GOT3 (cell line): ENCODE measurements at places on chromosomes 6 and 20.

GRCh38 chr20:2358006-2358405 lies 22.7 kb upstream of the TGM6 start:
- DNase-seq = no peak

DNA sequence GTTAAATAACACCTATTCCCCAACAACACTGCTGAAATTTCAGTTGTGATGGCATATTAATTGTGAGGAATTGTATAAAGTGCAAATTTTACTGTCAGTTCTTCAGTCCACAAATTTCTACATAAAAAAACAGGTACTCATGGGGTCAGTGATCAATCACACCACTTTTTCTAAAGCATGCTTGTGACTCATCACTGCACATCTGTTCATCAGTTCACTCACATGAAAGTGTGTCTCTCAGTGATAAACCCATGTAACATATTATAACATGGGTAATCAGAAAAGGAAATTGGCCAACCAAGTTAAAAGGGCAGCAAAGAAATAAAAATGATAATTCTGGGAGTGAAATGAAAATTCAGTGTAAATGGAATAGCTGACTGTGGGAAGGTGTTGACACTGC lies 234.7 kb upstream of the FKBP1C start:
- no peak for DNase-seq

DNA sequence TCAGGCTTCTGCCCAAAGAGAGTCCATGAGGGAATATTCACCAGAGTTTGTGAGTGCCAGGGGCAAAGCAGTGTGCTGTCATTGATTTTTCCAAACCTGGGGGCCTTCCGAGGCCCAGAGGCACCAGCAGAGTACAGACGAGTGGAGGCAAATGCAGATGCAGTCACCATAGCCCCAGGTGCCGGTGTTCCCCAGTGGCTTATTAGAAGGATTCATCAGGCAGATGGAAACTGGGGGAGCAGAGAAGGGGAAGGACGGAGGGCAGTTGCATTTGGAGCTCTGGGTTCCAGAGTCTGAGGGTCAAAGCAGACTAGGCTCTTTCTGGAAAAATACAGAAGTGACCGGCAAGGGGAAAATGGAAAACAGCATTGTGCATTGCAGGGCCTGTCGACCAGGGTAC lies 184.2 kb downstream of the ANKRD60 start:
- DNase-seq = no peak

GRCh38 chr6:89073840-89074239 lies 6.7 kb upstream of the PNRC1 start:
- DNase-seq = no peak

DNA sequence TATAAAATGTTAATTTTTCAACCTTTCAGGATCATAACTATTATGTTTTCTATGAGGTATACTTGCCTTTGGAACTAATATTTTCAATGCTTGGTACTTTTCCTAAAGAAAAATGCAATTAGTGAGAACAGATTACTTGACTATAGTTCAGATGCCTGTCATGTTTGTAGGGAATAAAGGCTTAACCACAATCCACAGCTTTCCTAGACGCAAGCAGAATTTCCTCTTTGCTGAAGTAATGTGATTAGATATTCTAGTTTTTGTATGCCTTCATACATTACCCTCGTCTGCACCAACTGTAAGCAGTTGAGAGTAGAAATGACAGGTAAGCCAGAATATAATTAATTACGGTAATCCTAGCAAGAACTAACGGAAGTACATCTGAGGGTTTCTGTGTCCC lies 581.4 kb upstream of the MMS22L start:
- no peak for DNase-seq
